ENCODE measurements at places on chromosomes 4 and X.
A peak's percentile ranks its signal among the peaks of the same experiment; 100 is the strongest.

- no peak for DNase-seq
These were observed 25.3 kb downstream of the FAM241A start for GRCh38 chr4:112170451-112170993.

DNA sequence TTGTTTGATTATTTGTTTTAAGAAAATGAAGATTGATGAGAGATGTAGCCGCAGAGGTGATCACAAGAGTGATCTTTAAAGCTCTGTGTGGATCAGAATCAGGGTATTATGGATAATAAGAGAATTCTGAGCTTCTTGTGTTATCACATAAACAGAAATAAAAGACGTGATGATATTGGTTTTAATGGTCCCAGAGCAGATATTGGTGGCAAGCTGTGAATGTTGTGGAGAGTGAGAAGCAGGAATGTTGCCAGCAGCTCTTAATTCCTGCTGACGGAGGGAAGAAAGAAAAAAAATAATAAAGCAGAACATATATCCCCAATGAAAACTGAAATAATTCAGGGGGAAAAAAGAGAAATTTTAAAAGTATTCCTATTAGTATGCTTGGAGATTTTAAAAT lies 1015.9 kb downstream of the PCDH18 start:
- DNase-seq = no peak

- DNase-seq = no peak
These were observed 174.4 kb upstream of the ATP6AP2 start for GRCh38 chrX:40406330-40406859.

DNA sequence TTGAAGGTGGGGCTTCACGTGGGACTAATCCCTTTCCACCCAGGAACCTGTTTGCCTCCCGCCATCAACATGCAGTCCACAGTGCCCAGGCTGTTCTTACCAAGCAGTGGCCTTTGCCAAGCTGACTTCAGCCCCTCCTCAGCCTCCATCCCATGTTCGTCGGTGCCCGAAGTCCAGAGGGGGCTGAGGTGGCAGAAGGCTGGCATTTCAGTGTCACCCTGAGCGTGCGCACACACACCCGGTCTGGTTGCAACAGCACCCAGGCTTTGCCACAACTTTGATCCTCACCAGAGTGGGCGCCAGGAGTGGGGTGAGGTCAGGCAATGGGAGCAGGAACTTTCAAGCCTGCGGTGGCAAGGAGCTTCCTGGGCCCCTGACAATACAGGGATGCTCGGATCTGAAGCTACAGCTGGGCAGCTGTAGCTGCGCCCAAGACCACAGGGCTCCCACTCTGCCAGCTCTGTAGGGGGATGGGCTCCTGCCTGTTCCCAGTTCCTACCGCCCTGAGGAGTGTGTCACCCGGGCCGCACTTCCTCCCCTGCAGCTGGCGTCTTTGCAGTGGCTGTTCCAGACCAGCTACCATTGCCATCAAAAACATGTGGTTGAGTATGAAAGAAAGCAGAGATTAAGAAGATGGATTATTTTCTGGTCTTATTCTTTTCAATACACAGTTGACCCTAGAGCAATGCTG lies 428.0 kb downstream of the EPHA5 start:
- no peak for DNase-seq

DNA sequence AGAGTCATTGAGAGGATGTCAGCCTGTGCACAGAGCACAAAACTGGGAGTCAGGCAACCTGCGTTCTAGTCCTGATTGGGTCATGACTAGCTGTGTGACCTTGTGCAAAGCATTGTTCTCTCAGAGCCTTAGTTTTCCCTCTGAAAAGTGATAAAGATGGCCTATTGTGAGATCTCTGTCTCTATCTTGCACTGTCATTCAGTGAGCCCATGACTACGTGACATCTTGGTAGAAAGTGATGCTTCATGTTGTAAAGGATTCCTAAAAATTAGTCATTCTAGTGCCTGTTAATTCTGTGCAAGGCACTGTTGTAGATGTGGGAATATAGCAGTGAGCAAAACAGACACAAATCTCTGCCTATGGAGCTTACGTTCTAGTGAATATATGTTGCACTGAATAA lies 2.5 kb downstream of the PGRMC1 start:
- DNase-seq = no peak

DNA sequence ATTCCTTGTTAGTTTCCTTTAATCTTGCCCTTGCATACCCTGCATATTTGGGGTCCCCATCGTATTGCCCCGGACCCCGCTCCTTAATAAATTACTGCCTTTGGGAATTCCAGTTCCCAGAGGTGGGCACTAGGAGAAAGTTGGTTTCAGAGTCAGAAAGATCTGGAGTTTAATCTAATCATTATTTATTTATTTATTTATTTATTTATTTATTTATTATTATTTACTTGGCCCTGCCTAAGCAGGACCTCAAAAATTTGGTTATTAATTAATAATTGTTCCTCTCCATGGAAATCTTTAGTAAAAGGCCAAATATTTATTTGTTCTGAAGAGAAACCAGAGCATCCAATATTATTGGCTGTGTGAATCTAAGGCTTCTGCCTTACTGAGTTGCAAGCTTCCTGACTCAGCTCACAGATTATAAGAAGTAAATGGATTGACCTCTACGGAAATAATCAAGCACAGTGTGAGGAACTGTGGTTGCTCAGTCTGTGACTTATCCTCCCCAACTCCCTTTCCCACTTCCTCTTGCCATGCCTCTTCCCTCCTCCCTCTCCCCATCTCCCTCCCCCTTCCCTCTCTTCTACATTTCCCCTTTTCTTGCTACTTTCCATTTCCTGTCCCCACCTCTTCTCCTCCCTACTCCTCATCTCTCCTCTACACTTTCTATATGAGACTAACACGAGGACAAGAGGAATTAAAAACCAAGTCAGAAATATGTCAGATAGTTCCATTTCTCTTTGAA lies 61.5 kb upstream of the AP1S2 start:
- no peak for DNase-seq

GRCh38 chr4:3403348-3403906 lies 38.3 kb upstream of the HGFAC start:
- DNase-seq = no peak

DNA sequence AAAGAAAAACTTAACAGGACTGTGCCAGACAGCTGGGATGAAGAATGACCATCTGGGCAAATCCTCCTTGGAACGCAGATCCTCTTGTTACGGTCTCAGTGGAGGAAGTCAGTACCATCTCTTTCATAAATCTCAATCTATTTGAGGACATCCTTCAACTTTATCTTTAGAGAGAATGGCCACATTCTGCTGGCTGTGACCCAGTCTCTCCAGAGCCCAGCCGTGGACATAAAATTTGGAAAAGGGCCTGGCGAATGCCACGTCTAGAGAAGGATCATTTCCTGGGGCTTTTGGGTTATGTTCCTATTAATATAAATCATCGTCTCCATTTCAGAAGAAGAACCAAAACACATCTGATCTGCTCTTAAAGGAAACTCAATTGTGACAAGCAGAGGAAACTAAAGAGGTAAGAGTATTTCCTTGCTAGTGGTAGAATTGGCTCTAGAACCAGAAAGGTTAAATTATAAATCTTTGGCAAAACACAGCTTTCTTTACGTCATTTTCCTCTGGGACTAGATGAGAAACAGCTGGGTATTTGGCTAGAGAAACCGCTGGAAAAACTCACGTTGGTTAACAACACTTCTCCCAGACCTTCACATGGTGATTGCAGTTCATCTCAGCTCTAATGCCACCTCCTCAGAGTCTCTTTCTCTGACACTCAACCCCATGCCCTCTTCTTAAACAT lies 164.7 kb downstream of the CHIC2 start:
- no peak for DNase-seq

DNA sequence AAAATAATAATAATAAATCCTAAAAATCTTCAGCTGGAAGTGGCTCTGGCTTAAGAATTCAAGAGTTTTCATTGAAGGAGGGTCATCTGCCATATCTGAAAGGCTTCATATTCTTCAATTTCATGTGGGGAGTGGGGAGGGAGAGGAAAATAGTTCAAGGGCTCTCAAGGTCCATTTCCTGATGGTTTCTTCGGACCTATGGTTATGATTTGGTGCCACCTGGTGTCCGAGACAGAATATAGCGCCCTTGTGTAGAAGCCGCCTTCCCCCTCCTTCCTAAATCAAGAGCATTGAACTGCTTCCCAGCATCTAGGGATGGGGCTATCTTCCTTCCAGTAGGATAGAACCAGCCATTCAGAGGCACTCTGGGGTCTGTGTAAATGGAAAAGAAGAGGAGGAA lies 34.3 kb downstream of the NLGN3 start:
- DNase-seq = peak; percentile 61

GRCh38 chr4:147589586-147589985 lies 27.6 kb upstream of the TMEM184C start:
- DNase-seq = no peak

- no peak for DNase-seq
These were observed 49.5 kb downstream of the CAMK2D start for GRCh38 chr4:113711883-113712662.

All from NCI-H2171 treated with DMSO at 0.1 percent for 48 hours (cell line).